ENCODE measurements at places on chromosomes 6 and 20.

DNA sequence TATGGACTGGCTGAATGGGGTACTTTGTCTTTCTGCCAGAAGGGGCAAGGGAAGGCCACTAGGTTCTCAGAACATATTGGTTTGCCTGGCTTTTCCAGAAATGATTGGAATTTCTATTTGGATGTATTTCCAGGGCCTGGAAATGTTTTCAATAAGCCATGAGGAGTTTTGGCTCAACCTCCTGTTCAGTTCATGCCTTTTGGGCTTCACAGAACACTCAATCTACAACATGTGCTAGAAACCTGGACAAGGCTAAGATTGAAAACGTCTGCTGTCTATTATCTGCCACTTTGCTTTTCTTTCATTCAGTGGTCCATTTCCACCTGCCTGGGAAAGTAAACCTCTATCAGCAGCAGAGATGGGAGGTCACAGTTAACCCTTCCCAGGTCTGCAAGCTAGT lies 793.4 kb downstream of the TENT5A start:
- DNase-seq = no peak

- DNase-seq = no peak
Measured at GRCh38 chr6:30601436-30601814, 15.6 kb downstream of the PPP1R10 start.

DNA sequence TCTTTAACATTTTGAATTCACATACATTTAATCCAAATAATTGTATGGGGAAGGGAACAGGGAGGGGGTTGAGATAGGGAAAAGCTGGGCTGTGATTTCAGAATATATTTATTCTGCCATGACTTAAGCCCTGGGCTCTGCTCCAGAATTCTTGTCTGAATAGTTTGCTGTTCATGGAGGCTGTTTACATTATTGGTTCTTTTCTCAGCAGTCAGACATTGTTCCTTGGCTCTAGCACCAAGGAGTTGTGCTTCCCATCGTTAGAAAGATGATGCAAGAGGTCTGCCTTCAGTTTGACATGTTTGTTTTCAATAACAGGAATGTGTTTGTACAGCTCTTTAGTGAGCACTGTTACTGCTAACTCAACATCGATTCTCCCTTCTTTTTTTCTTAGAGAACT lies 198.8 kb upstream of the CDYL start:
- DNase-seq = peak; percentile 12

GRCh38 chr20:6185268-6185667 lies 62.4 kb upstream of the FERMT1 start:
- no peak for DNase-seq

GRCh38 chr6:219019-219570 lies 73.2 kb upstream of the DUSP22 start:
- no peak for DNase-seq
